Kidney (tissue), 22 donors: ENCODE measurements at places on chromosomes 11 and 22. TPM values are rescaled to one million over a fixed set of nuclear protein-coding genes. Genes with fewer than 3 reads are reported as not detected.

Gene SCN4B
- total RNA-seq, result 3.5 TPM

Gene TRIM6
- 6.5 TPM for total RNA-seq

Gene GRIA4
- not detected for total RNA-seq

Gene OR2AG1
- total RNA-seq, result not detected

Gene MRGPRX4
- total RNA-seq, result not detected

Gene CENPM
- 2.8 TPM for total RNA-seq

Gene CXCR5
- 1.1 TPM for total RNA-seq

Gene PRG2
- 0.22 TPM for total RNA-seq

Gene TSSK2
- total RNA-seq, result not detected

Gene RCOR2
- total RNA-seq, result 0.76 TPM

Gene SLC5A1
- total RNA-seq, result 3.0 TPM

Gene APOBEC3H
- 0.79 TPM for total RNA-seq

Gene TMEM25
- total RNA-seq, result 30.7 TPM

Gene LDHAL6A
- total RNA-seq, result not detected

Gene IGLL1
- total RNA-seq, result not detected

Gene TRIM44
- 88.9 TPM for total RNA-seq

Gene KCNJ1
- total RNA-seq, result 175 TPM

Gene KCTD14
- total RNA-seq, result 13.7 TPM

Gene OR4C46
- total RNA-seq, result not detected
